ENCODE measurements at places on chromosomes 1 and 21.

- no peak for DNase-seq
Observed at GRCh38 chr1:240656531-240656930, 44.6 kb upstream of the GREM2 start.

- no peak for DNase-seq
Observed at GRCh38 chr1:5974631-5975030, 17.6 kb downstream of the NPHP4 start.

DNA sequence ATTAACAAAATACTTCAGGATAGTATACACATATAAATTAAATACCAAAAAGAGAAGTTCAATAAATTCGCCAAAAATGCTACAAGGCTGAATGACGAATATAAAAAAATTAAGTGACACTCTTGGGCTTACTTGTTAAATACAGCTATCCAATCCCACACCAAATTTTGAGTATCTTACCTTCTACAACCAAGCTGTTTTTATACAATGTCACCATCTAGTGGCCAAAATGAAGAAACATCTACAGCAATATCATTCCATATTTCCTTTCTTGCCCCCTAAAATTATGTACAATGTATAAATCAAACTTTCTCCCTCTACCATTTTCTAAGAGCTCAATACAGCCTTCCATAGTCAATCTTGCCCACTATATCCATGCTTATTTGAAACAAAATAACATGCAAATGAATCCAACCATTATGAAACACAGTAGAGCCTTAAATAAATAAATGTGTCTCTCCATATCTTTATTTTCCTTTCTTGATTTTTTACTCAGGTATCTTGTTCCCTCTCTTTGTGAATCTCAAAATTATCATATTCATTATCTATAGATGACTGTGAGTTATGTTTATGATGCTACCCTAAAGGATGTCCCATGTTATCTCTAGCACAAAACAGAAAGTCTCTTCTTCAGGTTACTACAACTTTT, 86.3 kb downstream of the ACBD6 start:
- no peak for DNase-seq

DNA sequence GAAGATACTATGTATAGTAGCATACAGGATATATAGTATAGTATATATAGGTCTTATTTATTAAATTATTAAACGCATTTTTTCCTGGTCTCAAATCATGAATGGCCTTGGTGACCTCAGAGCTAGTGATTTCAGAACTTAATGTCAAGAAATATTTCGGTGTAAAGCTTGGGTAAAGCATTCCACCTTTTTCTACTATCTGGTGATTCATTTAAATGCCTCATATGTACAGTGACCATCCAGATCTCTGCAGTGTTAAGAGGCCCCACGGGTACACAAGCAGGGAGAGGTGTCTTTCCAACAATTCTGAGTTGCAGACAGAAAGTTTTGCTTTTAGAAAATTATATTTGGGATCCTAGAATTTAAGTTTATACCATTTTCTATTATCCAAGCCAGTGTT, 626.5 kb downstream of the PTPRC start:
- no peak for DNase-seq

GRCh38 chr1:151419819-151420218, 20.4 kb downstream of the PSMB4 start:
- no peak for DNase-seq

DNA sequence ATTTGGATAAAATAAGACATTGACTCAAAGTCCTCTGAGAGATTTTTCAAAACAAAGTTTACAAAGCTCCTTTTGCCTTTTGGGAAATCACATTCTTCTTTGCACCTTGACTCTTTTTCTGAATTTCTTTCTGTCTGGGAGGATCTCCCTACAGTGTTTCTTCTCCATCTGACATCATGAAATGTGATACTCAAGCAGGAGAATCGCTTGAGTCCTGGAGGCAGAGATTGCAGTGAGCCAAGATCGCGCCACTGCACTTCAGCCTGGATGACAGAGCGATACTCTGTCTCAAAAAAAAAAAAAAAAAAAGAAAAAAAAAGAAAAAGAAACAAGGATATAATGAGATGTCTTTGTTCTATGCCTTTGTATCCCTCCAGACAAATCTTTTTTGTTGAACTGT, 13.3 kb upstream of the GRIK1 start:
- no peak for DNase-seq

GRCh38 chr1:228146417-228147150, 3.1 kb upstream of the GJC2 start:
- DNase-seq, result no peak

GRCh38 chr21:27306791-27307775, 340.2 kb upstream of the ADAMTS5 start:
- no peak for DNase-seq

GRCh38 chr1:84598418-84598817, 24.2 kb upstream of the CTBS start:
- DNase-seq, result no peak

GRCh38 chr1:121558514-121558913, 373.7 kb downstream of the SRGAP2C start:
- DNase-seq, result no peak

GRCh38 chr1:12272770-12273169, 42.9 kb downstream of the VPS13D start:
- DNase-seq, result peak; percentile 13

DNA sequence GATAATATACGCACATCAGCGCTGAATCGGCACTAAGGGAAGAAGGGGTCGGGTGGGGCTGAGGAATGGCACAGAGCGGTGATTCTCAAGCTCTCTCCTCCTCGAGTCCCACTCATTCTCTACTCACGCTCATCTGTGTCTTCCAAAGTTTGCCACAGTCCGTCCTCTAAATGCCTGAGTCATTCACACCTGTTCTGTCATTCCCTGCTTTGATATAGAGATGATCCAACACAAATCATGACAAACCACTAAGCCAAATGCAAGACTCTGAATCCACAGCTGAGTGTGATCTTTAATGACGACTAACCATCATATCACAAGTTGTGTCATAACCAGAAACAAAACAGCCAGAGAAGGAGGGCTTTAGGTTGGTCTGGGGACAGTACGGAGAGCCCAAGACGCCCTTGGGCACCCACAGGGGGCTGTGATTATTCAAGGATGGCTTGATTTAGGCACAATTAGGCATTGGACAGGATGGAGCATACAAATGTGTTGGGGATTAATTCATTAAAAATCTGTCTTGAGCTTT, 501.5 kb downstream of the KIF26B start:
- DNase-seq, result no peak

DNA sequence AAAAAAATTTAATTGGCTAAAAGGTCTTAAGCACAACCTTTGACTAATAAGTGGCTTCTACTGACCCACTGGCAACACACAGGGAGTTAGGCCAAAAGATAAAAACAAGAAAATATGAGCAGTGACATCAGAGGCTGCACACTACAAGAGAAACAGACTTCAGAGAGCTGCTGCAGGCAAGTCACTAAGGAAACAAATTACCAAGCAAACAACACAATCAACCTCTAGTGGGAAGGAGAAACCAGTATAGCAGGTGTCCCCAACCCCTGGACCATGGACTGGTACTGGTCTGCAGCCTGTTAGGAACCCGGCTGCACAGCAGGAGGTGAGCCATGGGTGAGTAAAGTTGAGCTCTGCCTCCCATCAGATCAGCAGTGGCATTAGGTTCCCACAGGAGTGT, 20.8 kb upstream of the ENSA start:
- DNase-seq, result no peak

DNA sequence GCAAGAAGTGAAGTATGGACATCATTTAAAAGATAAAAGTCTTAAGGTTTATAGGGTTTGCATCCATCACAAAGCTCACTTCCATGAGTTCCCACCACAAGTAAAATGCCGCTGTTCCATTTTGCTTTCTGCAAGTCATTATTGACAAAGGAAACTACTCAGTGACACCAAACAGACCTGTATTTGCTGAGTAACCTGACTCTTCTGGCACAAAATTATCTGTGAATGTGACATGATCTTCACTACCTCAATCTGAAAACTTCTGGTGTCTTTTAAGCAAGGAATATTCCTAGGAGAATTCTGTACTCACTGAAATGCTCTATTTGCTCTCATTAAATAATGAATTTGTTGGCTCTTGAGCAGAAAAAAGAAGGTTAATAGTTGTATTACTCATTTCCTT, 1077.4 kb upstream of the ADGRL4 start:
- DNase-seq, result no peak

DNA sequence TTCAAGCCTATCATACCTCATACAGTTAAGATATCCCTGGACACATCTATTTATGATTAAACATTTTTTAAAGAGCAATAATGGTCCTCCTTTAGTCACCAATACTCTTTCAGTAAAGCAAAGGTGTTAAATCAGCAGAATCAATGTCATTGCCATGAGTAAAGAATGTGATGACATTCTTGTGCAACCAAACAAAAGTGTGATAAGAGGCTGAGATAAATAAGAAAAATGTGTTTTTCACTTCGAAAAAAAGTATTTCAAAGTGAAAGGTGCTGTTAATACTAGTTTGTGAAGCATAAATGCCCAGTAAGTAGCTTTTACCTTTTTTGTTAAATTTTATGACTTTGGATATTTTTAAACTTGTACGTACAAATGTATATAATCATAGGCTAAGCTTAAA, 8.4 kb downstream of the SLC44A5 start:
- no peak for DNase-seq

GRCh38 chr1:239717097-239717917, 330.9 kb downstream of the CHRM3 start:
- no peak for DNase-seq

DNA sequence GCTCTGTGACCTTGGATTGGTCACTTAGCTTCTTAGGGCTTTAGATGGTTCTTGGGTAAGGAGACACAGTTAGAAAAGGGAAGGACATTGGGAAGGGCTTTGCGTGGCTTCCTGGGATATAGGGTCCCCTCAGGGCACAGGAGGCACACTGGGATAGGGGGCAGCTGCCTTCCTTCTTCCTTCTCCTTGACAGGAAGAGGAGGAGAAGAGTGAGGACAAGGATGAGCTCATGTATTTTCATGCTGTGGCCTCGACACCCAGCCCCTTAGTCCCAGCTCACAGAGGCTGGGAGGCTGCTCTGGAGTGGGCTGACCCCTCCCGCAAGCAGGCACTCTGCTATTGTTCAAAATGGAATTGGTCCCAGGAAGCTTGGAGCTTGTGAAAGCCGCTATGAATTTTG, 45.7 kb upstream of the POU3F1 start:
- DNase-seq, result no peak

- DNase-seq, result no peak
Observed at GRCh38 chr1:111988743-111989453, 570 bp downstream of the KCND3 start.

DNA sequence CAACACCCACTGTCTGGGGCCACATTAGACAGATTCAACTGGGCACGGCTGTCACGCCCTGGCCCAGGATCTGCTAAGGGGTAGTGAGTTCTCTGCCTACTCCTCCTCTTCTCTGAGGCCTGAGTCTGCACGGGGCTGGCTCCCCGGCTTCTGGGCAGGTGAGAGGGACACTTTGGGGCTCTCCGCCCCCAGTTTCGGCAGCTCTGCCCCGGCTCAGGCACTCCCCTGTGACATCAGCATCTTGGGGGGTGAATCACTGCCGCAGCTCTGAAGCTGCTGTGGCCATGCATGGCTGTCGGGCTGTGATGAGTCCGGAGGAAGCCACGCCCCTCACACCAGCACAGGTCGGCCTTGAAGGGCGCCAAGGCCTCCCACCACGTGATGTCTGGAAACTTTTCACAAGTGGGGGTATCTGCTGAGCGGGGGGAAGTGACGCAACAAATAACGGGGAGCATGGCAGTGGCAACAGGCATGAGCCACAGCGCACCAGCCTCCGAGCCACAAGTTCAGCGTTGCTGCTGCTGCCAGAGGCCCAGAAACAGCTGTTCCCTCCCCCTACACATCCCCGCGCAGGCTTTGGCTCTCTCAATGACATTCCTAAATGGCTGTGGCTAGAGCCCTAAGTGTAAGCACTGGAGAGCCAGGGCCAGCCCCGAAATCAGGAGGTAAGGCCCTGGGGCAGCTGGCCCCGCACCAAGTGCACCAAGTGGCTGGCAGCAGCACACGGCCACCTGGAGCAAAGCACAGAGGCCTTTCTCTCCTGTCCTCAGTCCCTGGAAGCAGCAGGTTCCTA, 26.3 kb downstream of the ZBTB17 start:
- no peak for DNase-seq

DNA sequence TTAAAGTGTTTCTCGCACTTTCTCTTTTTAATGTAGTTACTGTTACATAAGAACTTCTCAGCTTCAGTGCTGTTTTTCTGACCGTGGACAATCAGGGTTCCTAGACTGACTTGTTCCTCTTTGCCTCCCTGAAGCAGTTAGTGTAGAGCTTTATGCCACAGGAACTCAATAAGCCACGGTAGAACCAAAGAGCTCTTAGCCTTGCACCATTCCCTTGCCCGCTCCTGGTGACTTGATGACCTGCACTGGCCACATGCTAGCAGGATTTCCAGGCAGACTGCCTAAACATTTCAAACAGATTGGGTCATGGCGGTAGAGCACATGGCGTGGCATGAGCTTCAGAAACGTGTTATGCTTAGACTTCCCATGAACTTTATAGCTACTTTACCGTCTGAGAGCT, 18.8 kb upstream of the FASLG start:
- no peak for DNase-seq

GRCh38 chr1:65213271-65214023, 65.4 kb downstream of the AK4 start:
- DNase-seq, result no peak

GRCh38 chr21:18468790-18469189, 65.2 kb upstream of the TMPRSS15 start:
- no peak for DNase-seq

GRCh38 chr1:152111515-152111968, 3.7 kb downstream of the TCHH start:
- no peak for DNase-seq

DNA sequence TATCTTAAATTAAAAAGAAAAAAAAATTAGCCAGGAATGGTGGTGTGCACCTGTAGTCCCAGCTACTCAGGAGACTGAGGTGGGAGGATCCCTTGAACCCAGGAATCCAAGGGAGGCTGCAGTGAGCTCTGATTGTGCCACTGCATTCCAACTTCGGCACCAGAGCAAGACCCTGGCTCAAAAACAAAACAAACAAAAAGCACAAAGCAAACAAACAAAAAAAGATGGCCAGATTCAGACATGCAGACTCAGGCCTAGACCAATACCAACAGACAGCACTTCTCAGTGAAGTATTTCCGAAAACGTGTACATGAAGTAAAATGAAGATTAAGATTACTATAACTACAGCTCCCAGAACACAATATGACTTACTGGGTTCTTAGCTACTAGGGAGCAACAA, 10.6 kb downstream of the SLC35D1 start:
- no peak for DNase-seq

- no peak for DNase-seq
Observed at GRCh38 chr1:228272831-228273571, 65.2 kb downstream of the OBSCN start.

DNA sequence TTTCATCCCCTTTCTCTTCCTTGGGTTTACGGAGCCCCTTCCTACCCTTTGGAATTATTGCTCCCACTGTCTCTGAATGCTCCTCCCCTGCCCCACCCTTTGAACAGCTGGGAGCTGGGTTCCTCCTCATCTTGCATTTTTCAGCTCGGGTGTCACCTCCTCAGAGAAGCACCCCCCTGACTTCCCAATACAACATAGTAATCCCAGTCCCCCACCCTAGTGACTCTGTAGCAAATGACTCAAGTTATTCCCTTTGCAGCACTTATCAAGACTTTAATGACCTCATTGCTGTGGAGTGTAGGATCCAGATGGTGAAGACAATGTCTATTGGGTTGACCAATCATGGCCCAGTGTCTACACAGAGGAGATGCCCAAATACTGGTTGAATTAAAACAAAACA, 8.9 kb upstream of the VWA5B1 start:
- DNase-seq, result no peak
